RCC 7860 (cell line): ENCODE measurements at places on chromosomes 11 and 22.

- no peak for DNase-seq
Measured at GRCh38 chr11:10844356-10844755, 13.5 kb downstream of the ZBED5 start.

DNA sequence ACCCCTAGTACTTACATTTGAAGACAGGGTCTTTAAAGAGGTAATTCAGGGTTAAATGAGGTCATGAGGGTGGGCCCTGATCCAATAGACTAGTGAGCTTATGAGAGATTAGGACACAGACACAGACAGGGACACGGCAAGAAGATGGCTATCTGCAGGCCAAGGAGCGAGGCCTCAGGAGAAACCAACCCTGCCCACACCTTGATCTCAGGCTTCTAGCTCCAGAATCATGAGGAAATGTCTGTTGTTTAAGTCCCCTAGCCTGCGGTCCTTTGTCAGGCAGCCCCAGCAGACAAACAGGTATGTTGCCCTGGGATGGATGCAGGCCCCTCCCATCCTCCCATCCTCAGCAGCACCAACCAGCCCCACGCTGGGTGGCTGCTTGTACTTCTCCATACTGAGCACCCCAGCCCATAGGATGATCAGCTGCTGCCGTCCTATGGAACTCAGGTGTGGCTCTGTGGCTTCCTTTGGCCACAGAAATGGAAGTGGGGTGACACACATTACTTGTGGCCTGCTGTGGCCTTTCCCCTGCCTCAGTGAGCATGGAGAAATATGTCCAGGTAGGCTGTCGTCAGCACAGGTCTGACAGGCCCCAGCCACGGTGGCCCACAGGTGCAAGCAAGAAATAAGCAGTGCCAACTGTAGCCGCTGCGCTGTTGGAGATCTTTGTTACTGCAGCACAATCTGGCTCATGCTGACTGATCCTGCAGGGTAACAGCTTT, 7.9 kb downstream of the GNB1L start:
- no peak for DNase-seq

GRCh38 chr11:64121663-64122410, 44.1 kb downstream of the MACROD1 start:
- DNase-seq = peak; percentile 76

DNA sequence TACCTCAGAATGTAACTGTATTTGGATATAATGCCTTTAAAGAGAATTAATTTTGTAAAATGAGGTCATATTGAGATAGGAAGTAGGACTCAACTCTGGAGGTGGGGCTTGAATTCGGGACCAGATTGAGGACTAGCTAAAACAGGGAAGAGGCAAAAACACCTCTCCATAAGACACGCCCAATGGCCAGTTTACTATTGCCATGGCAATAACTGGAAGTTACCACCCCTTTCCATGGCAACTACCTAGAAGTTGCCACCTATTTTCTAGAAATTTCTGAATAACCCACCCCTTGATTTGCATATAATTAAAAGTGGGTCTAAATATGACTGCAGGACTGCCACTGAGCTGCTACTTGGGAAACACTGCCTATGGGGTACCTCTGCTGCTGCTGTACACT, 206.4 kb downstream of the TTC28 start:
- no peak for DNase-seq

DNA sequence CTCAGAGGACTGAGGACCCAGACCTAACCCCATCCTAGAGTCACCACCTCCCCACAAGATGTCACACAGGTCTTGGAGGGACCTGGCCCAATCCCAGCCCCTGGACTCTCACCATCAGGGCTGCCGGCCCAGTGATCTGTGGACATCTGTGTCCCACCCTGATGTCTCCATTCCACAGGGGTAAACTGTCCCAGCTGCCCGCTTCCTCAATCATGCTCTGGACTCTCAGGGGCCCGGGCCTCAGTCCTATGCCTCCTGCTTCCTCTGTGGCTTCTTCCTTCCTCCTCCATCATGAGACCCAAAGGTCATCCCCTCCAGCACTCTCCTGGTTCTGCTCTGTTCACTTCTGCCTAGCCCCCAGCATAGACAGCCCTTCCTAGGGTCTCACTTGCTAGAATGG, 32.2 kb downstream of the ARAP1 start:
- no peak for DNase-seq

DNA sequence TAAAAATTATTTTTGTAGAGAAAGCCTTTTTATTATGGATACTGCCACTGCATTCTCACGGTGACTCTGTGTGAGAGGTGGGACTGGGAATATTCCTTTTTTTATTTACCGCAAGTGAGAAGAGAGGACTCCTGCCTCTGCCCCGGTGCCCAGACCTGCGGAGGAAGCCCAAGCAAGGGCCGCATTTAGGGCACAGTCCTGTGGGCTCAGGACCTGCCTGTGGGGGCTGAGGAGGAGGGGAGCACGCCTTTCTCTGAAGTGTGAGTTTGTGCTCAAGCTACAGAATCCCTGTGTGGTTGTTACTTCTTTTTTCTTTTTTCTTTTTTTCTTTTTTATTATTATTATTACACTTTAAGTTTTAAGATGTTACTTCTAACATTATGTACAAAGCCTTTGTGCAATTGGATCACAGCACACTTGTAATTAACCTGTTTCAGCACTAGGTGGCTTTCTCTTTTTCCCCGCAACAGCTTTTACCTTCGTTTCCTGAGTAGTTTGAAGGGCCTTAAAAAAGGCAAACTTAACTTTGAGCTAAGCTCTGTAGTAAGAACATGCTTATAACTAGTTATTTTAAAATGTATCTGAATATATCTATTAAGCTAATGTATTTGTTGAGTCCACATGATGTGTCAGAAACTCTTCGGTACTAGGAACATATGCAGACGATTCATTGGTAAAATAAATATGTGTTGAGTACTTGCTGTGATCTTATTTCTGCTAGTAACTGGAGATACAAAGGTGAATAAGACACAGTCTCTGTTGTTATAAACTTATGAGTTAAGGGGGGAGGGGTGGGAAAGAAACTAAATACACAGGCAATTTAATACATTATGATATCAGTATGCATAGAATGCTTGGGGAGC, 18.3 kb downstream of the AMOTL1 start:
- DNase-seq = no peak

DNA sequence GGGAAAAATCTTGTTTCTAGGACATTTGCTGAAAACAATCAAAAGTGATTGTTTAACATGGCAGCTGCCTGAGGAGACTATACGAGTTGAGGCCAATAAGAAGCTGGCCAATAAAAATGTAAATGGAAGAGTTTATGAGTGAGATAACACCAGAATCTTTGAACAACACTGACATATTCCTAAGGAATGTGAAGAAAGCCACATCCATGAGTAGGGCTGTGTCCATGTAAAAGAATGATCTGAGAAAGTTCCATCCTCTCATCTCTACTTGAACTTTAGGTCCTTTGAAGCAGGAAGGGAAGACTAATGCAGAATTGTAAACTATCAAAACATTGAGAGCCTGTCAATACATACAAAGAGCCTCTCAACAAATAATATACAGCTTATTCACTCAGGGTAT, 6.9 kb upstream of the CHORDC1 start:
- DNase-seq = peak; percentile 15

GRCh38 chr22:47592791-47593190, 830.3 kb downstream of the TBC1D22A start:
- no peak for DNase-seq

DNA sequence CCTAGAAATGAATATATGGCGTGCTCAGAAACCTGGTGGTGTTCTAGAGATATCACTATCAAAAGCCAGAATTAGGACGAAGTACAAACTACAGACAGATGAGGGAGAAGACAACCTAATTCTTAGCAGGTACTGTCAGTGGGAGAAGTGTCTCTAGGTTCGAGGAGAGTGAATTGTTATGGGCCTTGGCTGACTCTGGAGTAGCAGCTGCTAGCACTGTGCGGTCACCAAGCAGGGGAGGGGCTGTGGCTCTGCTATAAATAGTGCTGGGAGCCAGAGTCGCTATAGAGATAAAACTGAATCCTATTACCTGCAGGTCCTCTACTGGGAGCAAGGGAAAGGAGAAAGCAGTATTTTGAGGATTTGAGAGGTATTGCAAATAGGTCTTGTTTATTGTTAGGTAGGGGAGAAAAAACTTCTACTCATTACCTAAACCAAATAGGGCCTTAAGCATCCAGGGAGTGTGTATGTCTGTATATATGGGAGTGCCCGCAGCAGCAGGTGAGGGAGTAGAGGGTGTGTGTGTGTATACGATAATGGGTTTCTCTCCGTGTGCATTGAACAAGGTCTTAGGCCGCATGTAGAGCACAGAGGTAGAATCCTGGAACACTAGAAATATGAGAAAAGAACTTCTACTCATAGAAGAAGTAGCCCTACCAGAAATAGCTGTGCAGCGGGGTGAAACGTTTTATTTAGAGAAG, 2.2 kb downstream of the MADD start:
- DNase-seq = no peak

DNA sequence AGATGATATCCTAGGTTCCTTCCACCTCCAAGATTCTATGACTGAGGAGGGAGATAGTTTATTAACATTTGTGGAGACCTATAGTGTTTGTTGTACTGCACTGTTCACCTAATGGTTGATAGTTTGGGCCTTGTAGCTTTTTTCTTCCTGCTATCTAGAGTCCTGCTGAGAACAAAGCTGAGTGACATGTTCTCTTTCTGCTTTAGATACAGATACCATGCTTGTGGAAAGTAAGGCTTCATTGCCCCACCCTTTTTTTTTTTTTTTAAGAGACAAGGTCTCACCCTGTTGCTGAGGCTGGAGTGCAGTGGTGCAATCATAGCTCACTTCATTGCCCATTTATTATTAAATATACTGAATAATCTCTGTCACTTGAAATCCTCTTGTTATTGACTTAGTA, 12.3 kb downstream of the DLAT start:
- no peak for DNase-seq

- DNase-seq = no peak
Measured at GRCh38 chr11:112016765-112017376, 8.3 kb upstream of the DLAT start.

DNA sequence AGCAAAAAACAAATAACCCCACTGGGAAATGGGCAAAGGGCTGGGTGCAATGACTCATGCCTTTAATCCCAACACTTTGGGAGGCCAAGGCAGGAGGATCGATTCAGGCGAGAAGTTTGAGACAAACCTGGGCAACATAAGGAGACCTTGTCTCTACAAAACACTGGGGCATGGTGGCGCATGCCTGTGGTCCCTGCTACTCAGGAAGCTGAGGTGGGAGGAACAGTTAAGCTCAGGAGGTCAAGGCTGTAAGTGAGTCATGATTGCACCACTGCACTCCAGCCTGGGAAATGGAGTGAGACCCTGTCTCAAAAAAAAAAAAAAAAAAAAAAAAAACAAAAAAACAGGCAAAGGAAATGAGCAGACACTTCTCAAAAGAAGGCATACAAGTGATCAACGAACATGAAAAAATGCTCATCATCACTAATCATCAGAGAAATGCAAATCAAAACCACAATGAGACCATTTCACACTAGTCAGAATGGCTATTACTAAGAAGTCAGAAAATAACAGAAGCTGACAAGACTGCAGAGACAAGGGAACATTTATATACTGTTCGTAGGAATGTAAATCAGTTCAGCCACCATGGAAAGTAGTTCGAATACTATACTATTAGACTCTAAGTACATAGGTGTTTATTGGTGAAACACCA, 48.2 kb upstream of the SMCO4 start:
- DNase-seq = peak; percentile 43

GRCh38 chr11:12556155-12556554, 118.1 kb upstream of the TEAD1 start:
- no peak for DNase-seq

DNA sequence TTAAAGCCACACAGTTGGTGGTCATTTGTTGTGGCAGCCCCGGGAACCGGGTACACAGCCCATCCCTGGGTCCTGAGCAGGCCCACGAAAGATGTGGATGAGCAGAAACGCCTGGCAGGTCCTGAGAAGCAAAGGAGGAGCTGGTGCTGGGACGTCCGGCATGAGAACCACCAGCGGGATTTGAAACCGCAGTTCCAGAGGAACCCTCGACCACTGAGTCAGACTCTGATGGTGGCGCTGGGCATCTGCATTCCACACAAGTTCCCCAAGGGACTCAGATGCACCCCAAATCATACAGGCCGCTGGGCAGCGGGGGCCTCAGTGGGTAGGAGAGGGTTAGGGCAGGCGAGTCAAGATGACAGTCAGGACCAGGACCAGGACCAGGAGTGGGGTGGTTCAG, 363.0 kb downstream of the SHANK2 start:
- no peak for DNase-seq
